ENCODE measurements at places on chromosomes 13 and 19. TPM values are rescaled to one million over a fixed set of nuclear protein-coding genes. Genes with fewer than 3 reads are reported as not detected.

The CD79A gene
- 0.91 TPM for total RNA-seq

The INSL3 gene
- 0.31 TPM for total RNA-seq

The SHFL gene
- total RNA-seq, result 7.5 TPM

The CYP2A7 gene
- total RNA-seq, result not detected

The ZNF132 gene
- 0.06 TPM for total RNA-seq

The ERICH4 gene
- not detected for total RNA-seq

The CNOT3 gene
- 68.3 TPM for total RNA-seq

The TDRD3 gene
- total RNA-seq, result 5.2 TPM

The NFIX gene
- total RNA-seq, result 3.4 TPM

The ZNF426 gene
- total RNA-seq, result 0.88 TPM

The ZIC2 gene
- total RNA-seq, result 7.1 TPM

The C3 gene
- 50.4 TPM for total RNA-seq

The GDF15 gene
- 31.0 TPM for total RNA-seq

The AKT2 gene
- total RNA-seq, result 178 TPM

The POLD1 gene
- 74.4 TPM for total RNA-seq

The MAP2K7 gene
- total RNA-seq, result 14.6 TPM

The DIRAS1 gene
- 3.7 TPM for total RNA-seq

The B3GNT3 gene
- total RNA-seq, result 6.1 TPM

The MBD3 gene
- 44.0 TPM for total RNA-seq

The YJEFN3 gene
- total RNA-seq, result 2.2 TPM

The ZNF723 gene
- not detected for total RNA-seq

The RGL3 gene
- 2.4 TPM for total RNA-seq

The CXCL17 gene
- not detected for total RNA-seq

The WDR87 gene
- total RNA-seq, result not detected

The RFX2 gene
- 7.3 TPM for total RNA-seq

The FBN3 gene
- total RNA-seq, result not detected

The SLC8A2 gene
- total RNA-seq, result 0.38 TPM

The STAP2 gene
- total RNA-seq, result not detected

The GNA15 gene
- total RNA-seq, result not detected

The LILRA1 gene
- not detected for total RNA-seq

The ODAD3 gene
- 2.4 TPM for total RNA-seq

The C19orf85 gene
- total RNA-seq, result not detected

The CLEC17A gene
- total RNA-seq, result not detected

The LRRC8E gene
- 5.1 TPM for total RNA-seq

The VSTM1 gene
- 0.47 TPM for total RNA-seq

The HCN2 gene
- total RNA-seq, result 38.9 TPM

The P2RY11 gene
- total RNA-seq, result 7.0 TPM

The LGI4 gene
- 0.13 TPM for total RNA-seq

The DIAPH3 gene
- total RNA-seq, result 9.1 TPM

The MAB21L1 gene
- not detected for total RNA-seq

The CGB3 gene
- 0.38 TPM for total RNA-seq

The SH2D3A gene
- 19.4 TPM for total RNA-seq

The CIC gene
- total RNA-seq, result 52.2 TPM
